ENCODE measurements at places on chromosomes 13 and 19. TPM values are rescaled to one million over a fixed set of nuclear protein-coding genes. Genes with fewer than 3 reads are reported as not detected.

SERTAD3 gene
- total RNA-seq, result 17.6 TPM

- no peak for DNase-seq
Measured at GRCh38 chr19:8456064-8456463, 11.3 kb downstream of the HNRNPM start.

DNA sequence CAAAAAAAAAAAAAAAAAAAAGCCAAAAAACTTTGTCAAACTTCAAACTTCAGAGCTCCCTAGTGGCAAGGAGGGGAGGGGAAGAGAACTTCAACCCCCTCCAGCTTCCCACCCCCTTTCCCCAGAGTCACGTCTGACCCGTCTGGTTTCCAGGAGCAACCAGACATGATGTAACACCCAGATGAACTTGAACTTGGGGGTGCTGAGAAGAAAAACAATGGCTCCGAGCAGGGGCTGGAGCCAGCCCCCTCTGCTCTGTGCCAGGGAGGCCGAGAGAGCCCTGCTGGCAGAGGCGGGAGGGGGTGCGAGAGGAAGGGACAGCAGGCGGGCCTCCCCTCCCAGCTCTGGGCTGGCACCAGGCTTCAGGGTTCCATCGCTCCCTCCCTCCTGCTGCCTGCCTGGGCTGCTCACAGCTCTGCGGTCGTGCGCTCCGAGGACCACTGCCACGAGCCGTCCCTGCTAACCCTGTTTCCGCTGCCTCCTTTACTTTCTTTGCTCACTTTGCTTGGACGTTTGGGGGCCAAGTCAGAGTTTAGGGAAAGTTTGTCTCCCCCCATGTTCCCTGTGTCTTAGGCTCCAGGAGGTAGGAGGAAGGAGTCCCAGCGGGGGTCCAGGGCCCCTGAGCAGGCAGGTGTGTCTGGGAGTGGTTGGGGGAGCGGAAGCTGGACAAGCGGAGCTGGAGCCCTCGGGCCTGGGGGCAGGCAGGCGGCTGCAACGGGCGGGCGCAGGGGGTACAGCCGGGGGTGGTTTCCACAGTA, 11.1 kb downstream of the LYL1 start:
- DNase-seq, result peak; percentile 73

DNA sequence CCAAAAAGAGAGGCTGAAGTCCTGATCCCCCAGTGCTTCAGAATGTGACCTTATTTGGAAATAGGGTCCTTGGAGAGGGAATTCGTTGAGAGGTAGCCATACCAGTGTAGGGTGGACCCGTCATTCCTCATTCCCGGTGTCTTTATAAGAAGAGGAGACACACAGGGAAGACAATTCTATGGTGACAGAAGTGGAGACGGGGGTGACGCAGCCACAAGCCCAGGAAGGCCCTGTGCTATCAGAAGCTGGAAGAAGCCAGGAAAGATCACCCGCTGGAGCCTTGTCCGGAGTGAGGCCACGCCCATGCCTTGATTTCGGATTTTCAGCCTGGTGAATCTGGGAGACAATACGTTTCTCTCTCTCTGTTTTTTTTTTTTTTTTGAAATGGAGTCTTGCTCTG, 2.6 kb upstream of the MYPOP start:
- DNase-seq, result no peak

DNA sequence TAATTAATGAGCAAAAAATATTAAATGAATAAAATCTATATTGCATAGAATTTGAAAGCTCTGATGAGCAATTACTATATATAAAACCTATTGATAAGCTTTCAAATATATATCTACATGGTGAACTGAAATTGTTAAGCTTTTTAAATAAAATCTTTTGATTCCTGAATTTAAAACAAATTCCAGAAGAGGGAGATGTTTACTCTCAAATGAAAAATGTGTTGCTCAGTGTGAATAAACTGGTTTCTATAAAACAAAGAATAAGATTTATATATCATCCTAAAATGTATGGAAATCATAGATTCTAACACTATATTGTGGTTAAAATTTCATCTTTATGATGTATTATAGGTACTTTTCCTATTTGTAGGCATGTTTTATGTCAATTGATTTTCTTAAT, 171.5 kb upstream of the SLITRK6 start:
- DNase-seq, result no peak

DNA sequence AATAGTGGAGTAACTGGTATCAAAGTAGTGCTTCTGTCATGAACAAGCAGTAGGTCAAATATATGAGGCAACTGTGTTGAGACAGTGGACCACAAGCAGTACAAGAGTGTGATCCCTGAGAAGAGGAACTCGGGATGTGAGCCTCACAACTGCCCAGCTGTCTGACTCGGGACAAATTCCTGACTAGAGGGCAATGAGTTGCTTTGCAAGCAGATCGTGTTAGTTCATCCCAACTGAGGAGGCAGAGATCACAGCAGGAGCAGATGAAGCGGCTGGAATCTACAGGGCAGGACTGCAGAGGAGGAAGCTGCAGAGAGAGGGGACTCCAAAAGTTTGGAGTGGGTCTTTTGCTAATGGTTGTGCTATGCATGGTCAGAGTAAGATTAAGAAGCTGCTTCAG, 741.1 kb downstream of the DIAPH3 start:
- DNase-seq, result no peak

- no peak for DNase-seq
Measured at GRCh38 chr13:83761631-83762030, 120.6 kb downstream of the SLITRK1 start.

All from heart left ventricle (tissue), 16 donors.